ENCODE measurements at places on chromosomes 16 and 17. TPM values are rescaled to one million over a fixed set of nuclear protein-coding genes. Genes with fewer than 3 reads are reported as not detected.

DNA sequence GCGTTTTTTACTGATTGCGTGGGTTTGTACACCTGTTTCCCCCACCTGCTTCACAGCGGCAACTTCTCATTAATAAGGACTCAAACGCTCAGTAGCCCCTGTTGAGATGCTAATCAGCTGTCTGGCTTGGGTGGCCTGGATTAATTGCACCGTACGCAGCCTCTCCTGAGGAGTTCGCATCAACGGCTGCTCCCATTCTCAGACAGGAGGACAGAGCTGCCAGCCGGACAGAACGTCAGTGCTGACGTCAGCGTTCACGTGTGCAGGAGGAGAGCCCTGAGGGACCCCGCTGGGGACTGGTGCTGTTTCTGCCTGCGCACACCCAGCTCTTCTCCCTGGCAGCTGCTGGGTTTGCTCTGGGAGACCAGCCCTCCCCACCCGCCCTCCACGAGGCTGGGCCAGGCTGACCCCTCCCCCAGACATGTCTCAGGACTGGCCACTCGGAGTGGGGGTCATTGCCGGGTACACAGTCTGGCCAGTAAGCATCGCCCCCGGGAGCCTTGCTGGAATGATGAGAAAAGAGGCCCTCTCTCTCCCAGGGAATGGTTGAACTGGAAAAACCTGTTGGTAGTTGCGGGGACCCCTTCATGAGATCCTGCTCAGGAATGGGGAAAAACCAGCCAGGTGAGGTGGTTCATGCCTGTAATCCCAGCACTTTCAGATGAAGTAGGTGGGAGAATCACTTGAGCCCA lies 5.7 kb upstream of the BANP start:
- DNase-seq: no peak

DNA sequence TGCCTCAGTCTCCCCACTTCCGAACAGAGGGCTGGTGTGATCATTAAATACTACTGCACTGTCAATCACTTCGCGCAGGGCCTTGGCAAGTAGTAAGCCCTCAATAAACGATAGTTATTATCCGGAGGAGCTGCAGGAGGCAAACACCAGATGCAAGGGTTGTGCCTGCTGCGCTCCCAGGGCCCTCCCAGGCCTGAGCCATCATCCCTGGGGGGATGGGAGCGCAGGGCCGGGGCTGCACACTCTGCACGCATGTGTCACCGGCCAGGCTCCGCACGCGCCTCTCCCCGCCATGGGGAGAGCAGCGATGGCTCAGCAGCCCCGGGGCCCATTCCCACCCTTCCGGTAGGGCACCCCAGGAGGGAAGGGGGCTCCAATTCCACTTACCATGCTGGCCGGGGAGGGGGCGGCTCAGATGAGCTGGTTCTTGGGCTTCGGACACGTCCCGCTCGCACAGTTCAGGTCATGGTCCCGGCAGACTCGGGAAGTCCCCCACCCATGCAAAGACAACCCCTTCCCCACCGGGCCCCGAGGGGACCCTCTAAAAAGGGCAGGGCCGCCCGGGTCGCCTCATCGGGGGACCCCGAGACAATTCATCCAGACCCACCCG lies 681 bp downstream of the XPO6 start:
- DNase-seq: peak; percentile 74

- no peak for DNase-seq
Observed at GRCh38 chr16:67648088-67648763, 3.3 kb downstream of the CARMIL2 start.

DNA sequence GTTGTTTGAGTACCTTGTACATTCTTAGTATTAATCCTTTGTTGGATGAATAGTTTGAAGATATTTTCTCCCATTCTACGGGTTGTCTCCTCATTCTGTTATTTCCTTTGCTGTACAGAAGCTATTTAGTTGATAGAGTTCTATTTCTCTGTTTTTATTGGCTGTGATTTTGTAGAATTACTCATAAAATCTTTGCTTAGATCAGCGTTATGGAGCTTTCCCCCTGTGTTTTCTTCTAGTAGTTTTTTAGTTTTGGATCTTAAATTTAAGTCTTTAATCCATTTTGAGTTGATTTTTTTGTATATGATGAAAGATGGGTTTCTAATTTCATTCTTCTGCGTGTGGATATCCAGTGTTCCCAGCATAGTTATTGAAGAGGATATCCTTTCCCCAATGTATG lies 45.4 kb downstream of the NFATC3 start:
- DNase-seq: no peak

DNA sequence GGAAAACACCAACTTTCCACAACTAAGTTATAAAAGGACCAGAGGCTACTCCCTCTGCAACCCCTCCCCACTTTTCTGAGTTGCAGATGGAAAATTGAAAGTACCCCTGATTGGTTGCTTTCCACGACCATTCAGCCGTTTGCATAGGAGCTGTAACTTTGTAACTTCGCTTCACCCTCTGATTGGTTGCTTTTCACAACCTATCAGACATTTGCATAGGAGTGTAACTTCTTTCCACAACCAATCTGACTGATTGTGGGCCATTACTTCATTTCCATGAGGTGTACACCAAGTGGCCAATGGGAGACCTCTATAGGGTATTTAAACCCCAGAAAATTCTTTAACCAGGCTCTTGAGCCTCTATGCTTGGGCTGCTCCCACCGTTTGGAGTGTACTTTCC lies 644.1 kb downstream of the WWOX start:
- no peak for DNase-seq

Gene CHST5
- not detected for total RNA-seq

Gene UMOD
- total RNA-seq: not detected
